CD8-positive, alpha-beta memory T cell (primary cell): ENCODE measurements at places on chromosomes 11 and 22.

- DNase-seq, result no peak
These were observed 6.9 kb upstream of the GAL start for GRCh38 chr11:68677432-68677831.

DNA sequence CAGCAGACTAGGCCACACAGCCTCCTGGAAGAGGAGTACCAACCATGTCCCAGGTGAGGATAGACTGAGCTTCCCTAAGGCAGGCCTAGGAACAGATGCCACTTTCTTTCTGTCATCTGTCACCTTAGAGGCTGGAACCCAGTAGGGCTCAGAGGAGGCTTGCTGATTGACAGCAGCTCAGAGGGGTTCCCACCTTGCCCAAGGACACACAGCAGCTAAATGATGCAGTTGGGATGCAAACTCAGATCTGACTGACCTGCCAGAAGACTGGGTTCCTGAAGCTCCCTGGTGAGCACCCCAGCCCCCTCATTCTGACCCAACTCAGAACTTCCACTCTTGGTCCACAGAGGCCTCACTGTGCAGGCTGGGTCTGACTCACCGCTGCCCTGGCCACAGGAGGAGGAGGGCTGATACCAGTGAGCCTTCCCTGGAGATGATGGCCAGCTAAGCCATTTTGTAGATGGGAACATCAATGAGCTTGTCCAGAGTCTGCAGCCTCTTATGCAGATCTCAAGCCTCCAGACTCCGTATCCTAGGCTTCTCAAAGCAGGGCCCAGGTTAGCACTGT lies 14.0 kb downstream of the CAPN5 start:
- no peak for DNase-seq

GRCh38 chr11:79304599-79305212 lies 136.1 kb downstream of the TENM4 start:
- no peak for DNase-seq

- DNase-seq, result no peak
These were observed 16.8 kb upstream of the CUL5 start for GRCh38 chr11:107991868-107992414.

GRCh38 chr22:36464715-36465231 lies 16.7 kb downstream of the TXN2 start:
- DNase-seq, result no peak

GRCh38 chr22:20244691-20245576 lies 23.2 kb downstream of the RTN4R start:
- DNase-seq, result peak; percentile 32

GRCh38 chr11:112877581-112877980 lies 83.6 kb upstream of the NCAM1 start:
- no peak for DNase-seq

GRCh38 chr11:104918113-104918824 lies 20.0 kb upstream of the CASP12 start:
- no peak for DNase-seq

DNA sequence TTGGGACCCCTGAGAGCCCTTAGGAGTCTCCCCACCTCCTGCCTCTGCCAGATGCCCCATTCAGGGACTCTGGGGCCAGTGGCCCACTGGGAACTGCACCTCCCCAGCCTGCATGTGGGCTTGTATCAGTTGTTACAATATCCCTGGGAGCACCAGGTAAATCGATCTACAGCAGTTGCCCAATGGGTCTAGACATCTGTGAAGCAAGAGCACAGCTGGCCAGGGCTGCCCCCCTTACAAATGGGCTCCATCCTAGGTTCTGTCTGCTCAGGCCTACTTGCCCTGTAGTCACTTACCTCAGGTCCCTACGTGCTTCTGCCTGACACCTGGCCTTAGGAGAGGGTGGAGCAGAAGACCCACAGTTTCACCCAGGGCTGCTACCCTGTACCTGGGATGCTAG lies 62.7 kb downstream of the HIRA start:
- DNase-seq, result no peak

DNA sequence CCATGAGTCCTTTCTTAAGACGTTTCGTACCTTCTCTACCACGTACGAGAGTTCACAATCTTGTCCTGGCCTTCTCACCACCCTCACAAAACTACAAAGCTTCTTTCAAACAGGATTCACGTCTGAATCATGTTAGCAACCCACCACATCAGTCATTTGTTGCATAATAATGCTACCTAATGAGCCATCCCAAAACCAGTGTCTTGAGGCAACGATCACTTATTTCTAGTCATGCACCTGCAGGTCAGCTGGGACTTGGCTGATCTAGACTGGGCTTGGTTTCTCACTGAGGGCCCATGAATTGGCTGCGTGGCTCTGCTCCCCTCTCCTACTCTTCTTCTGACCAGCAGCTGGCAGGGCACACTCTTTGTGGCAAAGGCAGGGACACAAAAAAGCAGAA lies 28.3 kb downstream of the LARGE1 start:
- DNase-seq, result no peak

GRCh38 chr11:78395597-78395996 lies 22.0 kb downstream of the GAB2 start:
- DNase-seq, result no peak

- no peak for DNase-seq
These were observed 104.4 kb downstream of the FANCF start for GRCh38 chr11:22521226-22521625.

GRCh38 chr22:36528795-36529751 lies at the start of gene EIF3D:
Gene EIF3D (minus strand): TSS chr22:36529166. CDS start chr22:36526121, 3,045 bp downstream.
- peak; percentile 99 for DNase-seq

DNA sequence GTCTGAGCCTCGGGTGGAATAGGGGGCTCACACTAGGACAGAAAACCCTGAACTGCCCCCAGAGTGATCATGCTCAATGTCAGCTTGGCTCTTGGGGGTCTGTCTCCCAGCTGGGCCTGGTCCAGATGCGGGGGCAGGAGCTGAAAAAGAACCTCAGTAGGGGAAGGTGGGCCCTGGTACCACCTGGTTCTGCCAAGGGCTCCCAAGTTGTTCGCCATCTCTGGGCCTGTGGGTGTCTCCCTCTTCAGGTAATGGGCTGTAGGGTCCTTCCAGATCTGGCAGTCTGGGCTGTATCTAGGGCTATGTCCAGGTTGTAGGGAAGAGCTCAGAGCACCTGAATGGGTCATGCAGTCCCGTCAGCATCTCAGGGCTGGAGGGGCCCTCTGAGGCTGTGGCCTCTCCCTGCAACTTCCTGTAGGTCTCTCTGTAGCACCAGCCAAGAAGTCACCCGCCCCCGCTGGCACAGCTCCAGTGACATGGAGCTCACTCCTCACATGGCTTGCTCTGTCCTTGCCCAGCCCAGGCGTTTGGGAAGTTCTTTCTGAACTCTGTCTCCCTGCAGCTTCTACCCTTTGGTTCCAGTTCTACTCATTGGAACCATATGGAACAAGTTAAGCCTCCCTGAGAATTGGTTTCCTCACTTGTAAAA lies 33.0 kb upstream of the SOX10 start:
- DNase-seq, result no peak

GRCh38 chr22:42171417-42171816 lies 40.8 kb upstream of the CYP2D6 start:
- no peak for DNase-seq

DNA sequence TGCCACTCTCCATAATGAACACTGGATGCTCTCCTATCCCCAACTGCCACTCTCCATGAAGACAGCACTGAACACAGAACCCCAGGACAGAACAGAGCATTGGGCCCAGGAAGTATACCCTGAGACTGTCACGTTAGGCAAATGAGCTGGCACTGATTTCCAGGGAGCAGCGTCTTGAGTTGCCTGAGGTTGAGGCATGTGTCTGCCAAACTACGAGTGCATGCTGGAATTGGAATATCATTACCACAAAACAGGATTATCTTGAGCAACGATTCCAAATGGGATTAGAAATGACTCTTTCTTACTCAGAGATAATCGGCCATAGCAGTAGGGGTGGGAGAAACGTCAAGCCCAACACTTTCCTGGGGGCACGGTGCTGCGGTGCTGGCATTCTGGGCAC lies 39.9 kb downstream of the CLPB start:
- no peak for DNase-seq

DNA sequence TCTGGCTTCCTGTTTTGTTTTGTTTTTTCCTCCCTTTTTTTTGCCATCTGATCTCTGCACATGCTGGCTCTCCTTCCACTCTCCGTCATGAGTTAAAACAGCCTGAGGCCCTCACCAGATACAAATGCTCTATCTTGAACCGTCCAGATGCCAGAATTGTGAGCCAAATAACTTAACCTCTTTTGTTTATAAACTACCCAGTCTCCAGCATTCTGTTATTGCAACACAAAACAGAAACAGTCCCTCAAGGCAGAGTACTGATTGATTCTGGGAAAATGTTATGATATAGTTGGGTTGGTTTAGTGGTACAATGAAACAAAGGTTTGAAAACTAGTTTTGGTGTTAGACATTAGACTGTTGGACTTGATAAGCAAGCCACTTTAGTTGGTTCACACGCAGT lies 1390.0 kb upstream of the RAG2 start:
- no peak for DNase-seq

DNA sequence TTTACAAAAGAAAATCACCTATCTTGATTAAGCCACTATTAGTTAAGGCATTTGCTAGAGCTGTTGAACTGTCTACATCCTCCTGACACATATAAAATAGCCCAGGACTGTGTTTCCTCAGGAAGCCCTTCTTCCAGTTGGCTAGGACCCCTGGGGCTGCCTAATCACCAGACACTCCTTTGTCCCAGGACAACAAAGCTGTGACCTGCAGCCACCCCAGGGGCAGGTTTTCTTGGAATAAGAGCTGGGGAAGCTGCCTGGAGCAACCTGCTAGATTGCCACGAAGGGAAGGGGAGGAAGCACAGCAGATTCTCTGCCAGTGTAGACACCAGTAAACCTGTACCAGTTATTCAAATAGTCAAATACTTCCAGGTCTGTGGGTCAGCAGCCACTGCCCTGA lies 17.6 kb downstream of the CHST1 start:
- DNase-seq, result no peak

GRCh38 chr11:110126936-110127335 lies 33.7 kb downstream of the ZC3H12C start:
- DNase-seq, result no peak

- DNase-seq, result no peak
These were observed 8.1 kb downstream of the PC start for GRCh38 chr11:66950112-66950535.

GRCh38 chr22:42630901-42631602 lies 9.3 kb downstream of the ATP5MGL start:
- DNase-seq, result no peak

GRCh38 chr11:15390857-15391256 lies 276.1 kb downstream of the INSC start:
- no peak for DNase-seq

DNA sequence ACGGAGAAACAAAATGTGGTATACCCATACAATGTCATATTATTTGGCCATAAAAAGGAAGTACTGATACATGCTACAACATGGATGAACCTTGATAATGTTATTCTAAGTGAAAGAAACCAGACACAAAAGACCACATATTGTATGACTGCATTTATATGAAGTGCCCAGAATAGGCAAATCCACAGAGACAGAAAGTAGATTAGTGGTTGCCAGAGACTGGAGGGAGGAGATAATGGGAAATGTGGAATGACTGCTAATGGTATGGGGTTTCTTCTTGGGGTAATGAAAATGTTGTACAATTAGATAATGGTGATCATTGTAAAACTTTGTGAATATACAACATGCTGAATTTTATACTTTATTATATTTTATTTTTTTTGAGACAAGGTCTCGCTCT lies 5.6 kb upstream of the SLC43A1 start:
- no peak for DNase-seq

DNA sequence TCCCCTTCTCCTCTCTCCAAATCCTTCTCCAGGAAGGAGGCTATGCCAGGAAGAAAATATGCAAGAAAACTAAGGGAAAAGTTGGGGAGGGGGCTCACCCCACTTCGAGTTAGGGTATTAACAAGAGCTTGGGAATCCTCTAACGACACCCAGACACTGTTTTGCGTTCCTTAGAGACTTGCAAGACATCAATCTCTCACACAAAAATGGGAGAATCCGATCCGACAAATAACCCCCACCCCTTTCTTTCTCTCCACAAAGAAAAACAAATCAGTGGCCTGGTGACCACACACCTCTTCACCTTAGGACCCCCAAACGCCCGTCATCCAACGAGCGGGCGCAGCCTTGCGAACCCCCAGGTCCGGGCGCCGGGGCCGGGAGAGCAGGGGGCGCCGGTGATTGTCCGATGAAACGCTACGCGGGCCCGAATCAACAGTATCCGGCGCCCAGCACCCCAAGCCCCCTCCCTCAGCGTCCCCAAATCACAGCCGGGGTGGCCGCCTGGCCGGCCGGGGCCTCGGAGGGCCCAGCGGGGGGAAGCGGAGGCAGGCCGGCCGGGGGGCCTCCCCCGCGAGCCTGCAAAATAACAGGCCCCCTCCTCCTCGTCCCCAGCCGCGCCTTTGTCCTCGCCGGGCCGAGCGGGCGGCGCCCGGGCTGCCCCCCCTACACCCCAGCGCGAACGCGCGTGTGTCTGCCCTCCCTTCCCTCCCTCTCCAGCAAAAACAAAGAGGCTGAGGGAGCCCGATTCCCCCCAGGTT lies 690 bp downstream of the CSNK1E start:
- DNase-seq, result peak; percentile 40

GRCh38 chr11:95711162-95711944 lies 78.2 kb downstream of the FAM76B start:
- no peak for DNase-seq

DNA sequence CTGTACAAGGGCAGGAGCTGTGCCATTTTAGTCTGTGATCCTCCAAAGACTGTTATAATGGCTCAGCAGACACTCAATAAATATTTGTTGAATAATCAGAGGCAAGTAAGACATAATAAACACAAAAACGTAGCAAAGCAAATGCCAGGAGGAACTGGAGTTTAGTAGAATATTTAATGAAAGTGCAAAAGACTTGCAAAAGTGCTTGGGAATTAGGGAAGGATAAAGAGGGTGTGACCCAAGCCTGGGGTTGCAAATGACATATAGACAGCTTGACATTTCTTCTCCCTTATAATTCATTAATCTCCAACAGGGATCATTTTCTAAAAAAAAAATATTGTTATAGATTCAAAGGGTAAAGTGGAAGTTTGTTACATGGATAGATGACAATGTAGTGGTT lies 212.7 kb upstream of the PGR start:
- DNase-seq, result no peak

GRCh38 chr11:67158221-67158620 lies 39.2 kb downstream of the KDM2A start:
- no peak for DNase-seq

DNA sequence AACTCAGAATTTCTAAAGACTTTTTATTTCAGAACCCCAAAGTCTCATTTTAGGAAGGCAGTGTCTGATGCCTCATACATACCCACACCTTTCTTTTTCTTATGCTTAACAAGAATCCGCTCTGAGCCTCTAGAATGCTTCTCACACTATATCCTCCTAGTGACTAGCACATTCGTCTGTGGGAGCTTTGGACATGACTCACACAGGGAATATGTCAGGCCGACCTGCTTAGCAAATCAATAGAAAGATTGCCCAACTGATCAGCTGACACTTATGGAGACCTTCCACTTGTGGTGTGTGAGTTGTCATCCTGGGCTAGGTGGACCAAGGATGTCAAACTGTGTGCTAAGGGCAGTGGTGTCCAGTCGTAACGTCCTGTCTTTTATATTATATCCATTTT lies 129.9 kb upstream of the TTC12 start:
- no peak for DNase-seq
